ENCODE measurements at places on chromosomes 7 and 10. TPM values are rescaled to one million over a fixed set of nuclear protein-coding genes. Genes with fewer than 3 reads are reported as not detected.

Gene RELN
- not detected for total RNA-seq

DNA sequence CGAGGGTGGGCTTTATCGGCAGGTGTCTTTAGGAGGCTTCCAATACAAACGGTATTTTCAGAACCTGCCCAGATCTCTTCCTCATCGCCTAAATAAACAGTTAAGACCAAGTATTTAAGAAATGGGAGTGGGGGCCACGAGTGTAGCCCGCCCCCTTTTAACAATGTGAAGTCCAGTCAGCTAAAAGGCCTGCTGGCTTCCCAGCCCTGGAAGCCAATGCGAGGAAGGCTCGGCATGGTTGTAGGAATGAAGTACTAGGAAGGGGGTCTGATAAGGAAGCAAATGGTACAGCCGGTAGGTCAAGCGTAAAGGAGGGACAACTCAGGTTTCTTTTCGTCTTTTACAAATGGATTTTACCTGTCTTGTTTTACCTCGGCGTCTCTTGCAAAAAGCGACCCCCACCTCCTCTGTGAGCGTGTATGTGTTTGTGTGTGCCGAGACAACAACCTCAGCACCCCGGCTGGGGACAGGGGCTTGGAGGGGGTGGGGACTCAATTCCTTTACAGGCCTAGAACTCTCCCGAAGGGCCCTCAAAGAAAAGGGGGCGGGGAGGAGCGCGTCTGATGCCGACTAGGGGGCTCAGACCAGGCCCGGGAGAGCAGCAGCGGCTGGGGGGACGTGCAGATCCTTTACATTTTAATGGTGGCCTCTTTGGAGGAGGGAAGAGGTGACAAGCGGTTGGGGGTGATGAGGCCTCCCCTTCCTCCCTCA is 147.6 kb downstream of the GPR85 start:
- no peaks in the 10 kb centered on the region for H3K27me3 ChIP-seq
- peaks cover 40% of the 10 kb centered on the region for H3K4me1 ChIP-seq
- H3K36me3 ChIP-seq: peaks cover 4% of the 10 kb centered on the region
- H3K4me3 ChIP-seq: peak overlapping the region; percentile 94
- peak; percentile 43 for DNase-seq

- peak overlapping the region; percentile 93 for H3K4me3 ChIP-seq
- H3K27ac ChIP-seq: peak overlapping the region; percentile 98
- DNase-seq: peak; percentile 30
Measured at GRCh38 chr10:102115775-102116174, 4.4 kb downstream of the LDB1 start.

DNA sequence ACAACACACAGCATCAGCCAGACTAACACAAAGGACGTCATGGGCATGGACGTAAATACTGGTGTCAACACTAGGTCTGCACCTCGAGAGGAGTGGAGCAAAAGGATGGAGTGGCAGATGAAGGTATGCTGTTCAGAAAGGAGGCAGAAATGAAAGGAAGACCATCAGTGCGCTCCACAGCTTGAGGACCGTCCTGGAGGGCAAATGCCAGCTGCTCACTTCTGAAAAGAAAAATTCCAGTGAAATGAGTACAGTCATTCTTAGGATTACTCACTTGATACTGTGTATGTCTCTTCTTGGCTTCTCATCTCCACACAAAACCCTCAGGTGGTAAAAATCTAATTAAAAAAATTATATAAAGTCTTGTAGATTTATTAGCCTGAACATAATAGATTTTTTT is 44.8 kb downstream of the EGFR start:
- DNase-seq: no peak
- H3K4me1 ChIP-seq: no peaks in the 10 kb centered on the region
- no peaks in the 10 kb centered on the region for H3K36me3 ChIP-seq
- no peak overlapping the region for H3K27ac ChIP-seq
- H3K27me3 ChIP-seq: peaks cover 7% of the 10 kb centered on the region
- no peak overlapping the region for H3K4me3 ChIP-seq

GRCh38 chr7:33769930-33770329 is 135.4 kb upstream of the BMPER start:
- H3K36me3 ChIP-seq: no peaks in the 10 kb centered on the region
- no peak overlapping the region for H3K4me3 ChIP-seq
- no peak overlapping the region for H3K27ac ChIP-seq
- no peaks in the 10 kb centered on the region for H3K27me3 ChIP-seq

DNA sequence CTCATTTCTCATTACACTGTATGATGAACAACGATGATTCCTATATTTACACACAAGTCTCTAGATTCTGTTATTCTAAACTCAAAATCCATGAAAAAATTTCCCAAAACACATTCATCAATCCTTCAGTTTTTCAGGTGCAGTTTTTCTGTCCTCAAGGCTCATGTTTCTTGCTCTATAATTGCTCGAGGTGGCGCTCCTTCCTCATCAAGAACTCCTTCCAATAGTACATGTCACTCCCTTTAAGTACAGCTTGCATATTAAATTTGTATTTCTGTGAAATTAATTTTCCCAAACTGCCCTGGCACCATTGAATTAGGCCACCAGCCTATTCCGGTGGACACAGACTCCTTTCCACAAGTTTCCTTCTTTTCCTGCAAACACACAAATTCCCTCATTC is 188.7 kb upstream of the MINDY3 start:
- no peak overlapping the region for H3K27ac ChIP-seq
- H3K4me3 ChIP-seq: no peak overlapping the region
- no peaks in the 10 kb centered on the region for H3K36me3 ChIP-seq
- no peak for DNase-seq
- H3K27me3 ChIP-seq: no peaks in the 10 kb centered on the region
